ENCODE measurements at places on chromosomes 13 and 19.

GRCh38 chr13:104318121-104318520 is 1251.9 kb upstream of the SLC10A2 start:
- no peak for DNase-seq

GRCh38 chr13:103788061-103788652 is 721.9 kb upstream of the SLC10A2 start:
- DNase-seq = no peak

DNA sequence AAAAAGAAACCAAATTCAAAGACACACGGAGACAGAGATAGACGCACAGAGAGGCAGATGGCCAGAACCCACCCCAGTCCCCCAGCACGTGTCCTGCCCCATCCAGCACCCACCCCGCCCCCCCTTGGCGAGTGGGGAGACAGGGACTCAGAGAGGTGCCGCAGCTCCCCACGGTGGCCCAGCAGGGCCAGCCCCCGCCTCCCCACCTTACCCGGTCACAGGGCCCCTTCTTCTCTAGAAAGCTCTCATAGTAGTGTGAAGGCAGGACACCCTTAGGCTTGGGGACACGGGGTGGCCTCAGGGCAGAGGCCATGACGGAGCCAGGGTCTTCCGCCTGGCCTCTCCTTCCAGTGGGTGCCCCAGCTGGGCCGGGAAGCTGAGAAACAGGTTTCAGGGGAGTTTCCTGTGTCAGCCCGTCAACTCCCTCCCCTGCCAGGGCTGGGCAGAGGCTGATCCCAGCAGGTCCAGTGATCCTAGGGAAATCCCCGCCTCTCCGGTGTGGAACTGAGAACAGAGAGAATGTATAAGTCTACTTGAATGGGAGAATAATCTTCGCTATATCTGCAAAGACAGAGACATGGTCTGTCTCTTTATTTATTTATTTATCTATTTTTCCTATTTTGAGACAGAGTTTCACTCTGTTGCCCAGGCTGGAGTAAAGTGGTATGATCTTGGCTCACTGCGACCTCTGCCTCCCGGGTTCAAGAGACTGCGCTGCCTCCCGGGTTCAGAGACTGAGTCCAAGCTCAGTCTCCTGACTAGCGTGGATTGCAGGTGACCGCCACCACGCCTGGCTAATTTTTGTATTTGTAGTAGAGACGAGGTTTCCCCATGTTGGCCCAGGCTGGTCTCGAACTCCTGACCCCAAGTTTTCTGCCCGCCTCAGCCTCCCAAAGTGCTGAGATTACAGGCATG is at the start of gene STAP2:
Gene STAP2, minus strand, starts transcription at position 387 of the 915 bp plus-strand sequence. Its CDS starts 74 bp downstream, at position 313.
- DNase-seq = no peak

- no peak for DNase-seq
These were observed at the start of gene THSD1 for GRCh38 chr13:52405767-52406494. Gene THSD1 (minus strand): TSS chr13:52406172. CDS start chr13:52402600, 3,572 bp downstream.

GRCh38 chr19:10501971-10502523 is 1.1 kb downstream of the KEAP1 start:
- DNase-seq = no peak

DNA sequence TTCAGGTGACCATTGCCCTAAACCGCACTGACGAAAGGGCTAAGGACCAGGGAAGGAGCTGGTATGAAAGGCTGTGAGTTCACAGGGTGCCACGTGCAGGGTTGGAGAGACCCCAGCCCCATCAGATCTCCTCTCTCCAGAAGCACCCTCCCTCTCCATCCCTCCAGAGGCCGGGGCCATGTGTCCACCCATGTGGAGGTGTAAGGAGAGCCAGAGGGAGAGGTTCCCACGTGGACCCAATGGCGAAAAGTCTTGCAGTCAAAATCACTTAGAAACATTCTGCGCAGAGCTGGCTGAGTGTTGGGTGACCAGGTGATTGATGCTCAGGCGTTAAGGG is 168.3 kb downstream of the COL4A1 start:
- no peak for DNase-seq

- no peak for DNase-seq
These were observed 112.6 kb downstream of the KCNRG start for GRCh38 chr13:50127726-50128291.

- no peak for DNase-seq
These were observed 20.7 kb upstream of the NWD1 start for GRCh38 chr19:16698914-16699313.

DNA sequence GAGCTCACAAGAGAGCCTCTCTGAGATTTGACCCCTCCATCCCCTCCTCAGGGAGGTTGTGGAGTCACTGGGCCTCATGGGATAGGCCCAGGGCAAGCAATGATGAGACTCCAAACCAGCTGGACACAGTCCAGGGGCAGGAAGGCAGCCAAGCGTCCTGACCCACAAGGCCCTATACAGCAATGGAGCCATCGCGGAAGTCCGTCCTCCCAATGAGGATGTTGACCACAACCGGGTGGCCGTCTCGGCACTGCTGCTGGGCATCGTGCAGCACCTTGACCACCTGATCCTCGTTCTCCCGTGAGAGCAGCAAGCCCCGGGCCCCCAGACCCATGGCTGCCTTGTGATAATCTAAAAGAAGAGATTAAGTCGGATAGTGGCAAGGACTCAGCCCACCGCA is 7.9 kb downstream of the SYDE1 start:
- DNase-seq = no peak
